ENCODE measurements at places on chromosomes 13 and 19. TPM values are rescaled to one million over a fixed set of nuclear protein-coding genes. Genes with fewer than 3 reads are reported as not detected.

Gene STOML3
- total RNA-seq = not detected

Gene LILRB1
- not detected for total RNA-seq

Gene CD177
- not detected for total RNA-seq

Gene APLP1
- 2.6 TPM for total RNA-seq

GRCh38 chr13:73849292-73849691 lies 284.9 kb downstream of the KLF12 start:
- H3K4me1 ChIP-seq = peaks cover 35% of the 10 kb centered on the region
- no peak overlapping the region for H3K27ac ChIP-seq
- H3K36me3 ChIP-seq = peaks cover 11% of the 10 kb centered on the region
- DNase-seq = peak; percentile 22
